ENCODE measurements at places on chromosomes 3 and 15. TPM values are rescaled to one million over a fixed set of nuclear protein-coding genes. Genes with fewer than 3 reads are reported as not detected.

DNA sequence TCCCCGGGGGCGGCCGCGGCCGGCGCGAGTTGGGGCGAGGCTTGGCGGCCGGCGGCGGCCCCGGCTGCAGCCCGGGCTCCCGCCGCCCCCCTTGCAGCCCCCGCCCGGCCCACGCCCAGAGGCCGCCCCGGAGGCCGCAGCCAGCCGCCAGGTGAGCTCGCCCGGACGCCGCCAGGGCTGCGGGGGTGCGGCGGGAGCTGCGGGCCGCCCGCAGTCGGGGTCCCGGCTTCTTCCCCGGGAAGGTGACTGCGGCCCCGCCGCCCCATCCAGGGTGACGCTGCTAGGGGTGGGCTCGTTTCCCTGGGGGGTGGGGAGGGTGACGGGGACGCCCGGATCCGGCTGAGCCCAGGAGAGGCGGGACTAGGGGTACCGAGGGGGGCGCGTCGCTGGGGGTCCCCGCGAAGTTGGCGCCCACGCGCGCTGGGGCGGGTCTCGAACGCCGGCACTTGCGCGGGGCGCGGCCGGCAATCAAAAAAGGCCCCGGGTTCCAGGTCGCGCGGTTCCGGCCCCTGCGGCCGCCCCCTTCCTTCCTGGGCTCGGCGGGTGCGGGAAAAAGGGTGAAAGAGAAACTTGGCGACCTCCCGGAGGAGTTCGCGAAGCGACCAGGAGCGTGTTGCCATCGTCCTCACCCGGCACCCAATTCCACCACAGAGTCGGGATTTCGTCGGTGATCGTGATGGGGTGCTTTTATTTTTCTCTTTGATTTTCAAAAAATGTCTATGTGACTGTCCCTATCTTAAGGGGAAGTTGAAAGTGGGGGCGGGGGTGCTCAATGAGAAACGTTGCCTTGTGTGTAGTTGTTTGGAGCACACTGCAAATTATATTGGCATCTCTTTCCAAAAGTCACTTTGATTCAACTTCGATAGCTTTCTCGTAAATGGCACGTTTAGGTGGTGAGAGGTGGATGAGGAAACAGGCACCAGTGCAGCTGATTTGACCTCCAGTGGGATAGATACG, 619 bp downstream of the ATXN7 start:
- peak overlapping the region; percentile 97 for H3K4me3 ChIP-seq
- peak overlapping the region; percentile 88 for H3K27ac ChIP-seq
- H3K36me3 ChIP-seq = peaks cover 19% of the 10 kb centered on the region
- peaks cover 37% of the 10 kb centered on the region for H3K4me1 ChIP-seq

- H3K27ac ChIP-seq = peak overlapping the region; percentile 87
- H3K4me3 ChIP-seq = peak overlapping the region; percentile 98
- no peaks in the 10 kb centered on the region for H3K27me3 ChIP-seq
Measured at GRCh38 chr3:136860541-136860940, 1.5 kb upstream of the NCK1 start.

DNA sequence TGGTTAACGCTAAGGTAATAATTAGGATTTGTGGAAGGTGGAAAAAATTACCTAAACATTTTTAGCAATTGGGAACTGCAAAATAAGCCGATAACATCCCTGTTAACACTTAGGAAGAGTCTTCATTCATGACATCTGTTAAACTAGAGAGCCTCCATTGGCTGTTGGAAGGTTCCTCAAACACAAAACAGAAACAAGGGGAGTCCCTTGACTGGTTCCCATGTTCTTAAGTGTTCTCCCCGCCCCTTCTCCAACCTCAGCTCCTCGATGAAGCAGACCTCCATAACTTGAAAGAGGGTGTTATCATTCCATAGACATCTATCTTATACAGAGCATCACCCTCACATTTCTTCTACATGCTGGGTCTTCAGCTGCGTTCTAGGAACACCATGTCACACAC, 2.5 kb downstream of the SLC22A13 start:
- H3K4me1 ChIP-seq = peaks cover 11% of the 10 kb centered on the region
- no peaks in the 10 kb centered on the region for H3K27me3 ChIP-seq
- H3K36me3 ChIP-seq = peaks cover 10% of the 10 kb centered on the region
- H3K27ac ChIP-seq = no peak overlapping the region
- no peak overlapping the region for H3K4me3 ChIP-seq
- no peak for DNase-seq

The IL12A gene
- 3.6 TPM for total RNA-seq

DNA sequence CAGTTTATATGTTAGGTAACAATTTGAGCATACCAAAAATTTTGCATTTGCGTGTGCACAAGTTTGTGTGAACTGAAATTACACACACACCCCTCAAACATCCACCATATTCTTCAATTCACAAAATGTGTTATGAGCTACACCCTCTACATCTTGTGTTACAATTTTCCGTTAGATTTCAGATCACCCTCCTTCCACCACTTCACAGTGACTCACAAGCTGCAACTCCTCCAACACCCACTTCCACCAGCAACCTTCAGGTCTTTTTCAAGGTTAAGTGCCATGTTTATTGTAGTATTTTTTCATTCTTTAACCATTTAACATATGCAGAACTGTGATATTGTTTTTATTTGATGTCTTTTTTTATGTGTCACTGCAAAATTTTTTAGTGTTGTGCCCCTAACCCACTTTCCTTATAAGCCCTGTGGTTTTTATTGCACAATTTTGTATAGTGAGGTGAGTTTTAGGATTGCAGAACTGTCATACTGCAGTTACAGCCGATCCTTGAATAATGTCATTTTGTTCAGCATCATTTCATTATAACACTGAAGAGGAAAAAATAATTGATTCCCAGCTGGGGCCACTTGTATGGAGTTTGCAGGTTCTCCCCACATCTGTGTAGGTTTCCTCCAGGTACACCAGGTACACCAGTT, 148.9 kb downstream of the PLCL2 start:
- no peak overlapping the region for H3K27ac ChIP-seq
- H3K36me3 ChIP-seq = no peaks in the 10 kb centered on the region
- H3K4me1 ChIP-seq = peaks cover 18% of the 10 kb centered on the region
- DNase-seq = no peak

DNA sequence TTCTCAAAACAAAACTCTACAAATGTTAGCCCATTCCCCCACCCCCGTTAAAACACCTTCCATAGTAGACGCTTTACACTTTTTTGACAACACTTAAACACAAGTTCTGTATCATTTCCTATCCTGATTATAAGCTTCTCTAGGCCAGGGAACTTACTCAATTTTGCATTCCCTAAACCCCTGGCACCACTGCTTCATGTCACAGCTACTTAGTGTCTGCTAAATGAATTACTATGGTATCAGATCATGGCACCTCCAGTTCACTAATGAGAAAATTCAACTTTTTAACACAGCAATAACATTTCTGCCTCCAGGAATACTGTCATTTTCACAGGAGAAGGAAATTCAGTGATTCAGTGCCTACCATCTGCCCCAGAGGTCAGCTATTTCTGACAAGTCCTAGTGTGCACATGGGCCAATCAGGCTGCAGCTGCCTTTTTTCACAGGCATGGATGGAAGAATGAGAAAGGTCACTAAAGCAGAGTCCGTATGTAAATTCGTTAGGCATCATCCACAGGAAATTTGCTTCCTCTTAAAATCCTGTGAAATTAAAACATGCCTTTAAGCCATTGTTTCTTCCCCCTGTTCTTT, 18.5 kb downstream of the SFMBT1 start:
- peaks cover 20% of the 10 kb centered on the region for H3K4me1 ChIP-seq
- no peaks in the 10 kb centered on the region for H3K27me3 ChIP-seq
- DNase-seq = no peak

- H3K36me3 ChIP-seq = no peaks in the 10 kb centered on the region
- peaks cover 5% of the 10 kb centered on the region for H3K27me3 ChIP-seq
- no peak for DNase-seq
- no peak overlapping the region for H3K27ac ChIP-seq
- H3K4me1 ChIP-seq = peaks cover 22% of the 10 kb centered on the region
- H3K4me3 ChIP-seq = no peak overlapping the region
Measured at GRCh38 chr3:41363830-41364523, 164.7 kb downstream of the CTNNB1 start.

The BLM gene
- 2.2 TPM for total RNA-seq

The CP gene
- not detected for total RNA-seq

The TGM4 gene
- not detected for total RNA-seq

The MAPKBP1 gene
- 19.3 TPM for total RNA-seq

DNA sequence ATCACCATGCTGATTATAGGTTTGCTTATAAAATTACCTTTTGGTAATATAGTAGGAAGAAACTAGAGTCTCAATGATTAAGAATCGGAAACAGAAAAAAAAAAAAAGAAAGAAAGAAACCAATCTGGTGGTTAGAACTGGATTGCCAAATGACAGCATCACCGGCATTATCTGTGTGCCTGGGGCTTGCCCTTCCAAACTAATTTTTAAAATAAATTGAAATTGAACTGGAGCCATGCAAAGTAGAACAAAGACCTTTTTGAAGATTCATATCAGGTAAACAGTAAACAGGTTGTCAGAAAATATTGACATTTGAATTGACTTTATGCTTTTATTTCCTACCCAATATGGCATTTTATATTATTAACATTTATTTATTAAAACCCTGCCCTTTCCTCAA, 11.2 kb upstream of the CPB1 start:
- H3K27me3 ChIP-seq = peaks cover 5% of the 10 kb centered on the region
- no peak overlapping the region for H3K4me3 ChIP-seq
- DNase-seq = no peak
- no peaks in the 10 kb centered on the region for H3K4me1 ChIP-seq

The C3orf49 gene
- not detected for total RNA-seq

GRCh38 chr3:62233065-62233464, 140.3 kb downstream of the FEZF2 start:
- H3K27me3 ChIP-seq = no peaks in the 10 kb centered on the region
- no peak overlapping the region for H3K27ac ChIP-seq
- no peak overlapping the region for H3K4me3 ChIP-seq
- no peaks in the 10 kb centered on the region for H3K36me3 ChIP-seq

DNA sequence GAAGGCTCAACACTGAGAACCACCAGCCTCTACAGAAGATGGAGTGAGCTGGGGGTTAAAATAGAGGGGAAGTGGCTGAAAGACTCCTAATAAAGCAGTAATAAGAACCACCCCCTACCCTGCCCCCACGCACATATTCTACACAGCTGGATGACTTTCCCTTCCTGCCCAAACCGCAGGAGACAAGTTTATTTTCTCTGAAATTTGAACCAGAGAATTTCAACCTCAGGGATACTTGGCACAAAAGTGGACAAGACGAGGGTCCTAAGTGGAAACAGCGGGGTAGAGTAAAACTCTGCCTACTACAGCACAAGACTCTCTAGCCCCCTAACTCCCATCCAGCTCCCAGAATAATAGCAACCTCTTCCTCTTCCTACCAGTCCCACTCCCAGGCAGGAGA, 28.4 kb downstream of the USF3 start:
- H3K36me3 ChIP-seq = peaks cover 5% of the 10 kb centered on the region
- peaks cover 13% of the 10 kb centered on the region for H3K4me1 ChIP-seq
- DNase-seq = no peak
- H3K27ac ChIP-seq = no peak overlapping the region

The LMOD3 gene
- total RNA-seq = not detected

GRCh38 chr15:71080166-71080565, 35.1 kb upstream of the THSD4 start:
- DNase-seq = no peak
- H3K27me3 ChIP-seq = peaks cover 2% of the 10 kb centered on the region
- peaks cover 33% of the 10 kb centered on the region for H3K4me1 ChIP-seq
- H3K27ac ChIP-seq = peak overlapping the region; percentile 83
- H3K4me3 ChIP-seq = peak overlapping the region; percentile 45
- H3K36me3 ChIP-seq = peaks cover 7% of the 10 kb centered on the region

- H3K27me3 ChIP-seq = no peaks in the 10 kb centered on the region
- no peak overlapping the region for H3K27ac ChIP-seq
- DNase-seq = no peak
- peak overlapping the region; percentile 23 for H3K4me3 ChIP-seq
- H3K36me3 ChIP-seq = no peaks in the 10 kb centered on the region
Measured at GRCh38 chr3:187750006-187750512, 4.8 kb upstream of the BCL6 start.

The SLC28A1 gene
- total RNA-seq = not detected

- H3K36me3 ChIP-seq = no peaks in the 10 kb centered on the region
- H3K4me1 ChIP-seq = no peaks in the 10 kb centered on the region
- H3K27ac ChIP-seq = no peak overlapping the region
- no peaks in the 10 kb centered on the region for H3K27me3 ChIP-seq
Measured at GRCh38 chr3:20128358-20128757, 57.6 kb downstream of the SGO1 start.

DNA sequence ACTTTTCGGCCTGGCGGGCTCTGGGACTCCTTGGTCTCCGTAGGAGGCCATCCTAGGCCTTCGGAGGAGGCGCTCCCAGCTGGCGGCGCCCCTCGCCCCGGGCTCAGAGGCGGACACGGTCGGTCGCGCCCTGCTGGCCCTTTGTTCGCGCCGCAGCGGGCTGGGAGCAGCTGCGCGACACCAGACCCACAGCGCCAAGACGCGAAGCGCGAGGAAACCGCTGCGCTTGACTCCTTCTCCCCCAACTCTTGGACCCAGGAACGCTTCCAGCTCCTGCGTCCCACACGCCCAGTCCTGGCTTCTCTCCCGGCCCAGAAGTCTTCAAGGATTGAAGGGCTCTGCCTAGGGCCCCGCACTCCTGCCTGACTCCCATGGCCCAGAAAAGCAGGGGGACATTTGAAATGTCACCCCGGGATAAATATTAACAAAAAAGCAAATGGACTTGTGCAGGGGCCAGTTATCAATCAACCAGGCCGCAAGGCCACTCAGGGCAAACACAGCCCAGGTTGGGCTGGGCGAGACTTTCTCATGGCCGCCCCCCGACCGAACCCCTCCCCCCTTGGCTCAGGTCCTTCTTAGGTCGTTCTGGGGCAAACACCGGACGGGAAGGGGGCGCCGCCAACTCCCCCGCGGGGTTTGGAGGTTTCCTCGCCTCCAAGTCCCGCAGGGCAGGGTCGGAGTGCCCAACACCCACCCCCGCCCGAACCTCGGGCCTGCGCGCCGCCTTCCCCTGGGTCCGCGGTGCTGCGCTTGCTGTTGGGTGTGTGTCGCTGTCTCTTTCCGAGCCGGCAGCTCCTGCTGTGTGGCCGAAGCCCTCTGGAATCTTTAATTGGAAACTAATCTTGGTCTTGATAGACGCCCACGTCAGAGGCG, 5.1 kb downstream of the ONECUT1 start:
- peaks cover 72% of the 10 kb centered on the region for H3K27me3 ChIP-seq
- no peak overlapping the region for H3K4me3 ChIP-seq
- peaks cover 7% of the 10 kb centered on the region for H3K4me1 ChIP-seq
- no peak for DNase-seq
- H3K27ac ChIP-seq = no peak overlapping the region

DNA sequence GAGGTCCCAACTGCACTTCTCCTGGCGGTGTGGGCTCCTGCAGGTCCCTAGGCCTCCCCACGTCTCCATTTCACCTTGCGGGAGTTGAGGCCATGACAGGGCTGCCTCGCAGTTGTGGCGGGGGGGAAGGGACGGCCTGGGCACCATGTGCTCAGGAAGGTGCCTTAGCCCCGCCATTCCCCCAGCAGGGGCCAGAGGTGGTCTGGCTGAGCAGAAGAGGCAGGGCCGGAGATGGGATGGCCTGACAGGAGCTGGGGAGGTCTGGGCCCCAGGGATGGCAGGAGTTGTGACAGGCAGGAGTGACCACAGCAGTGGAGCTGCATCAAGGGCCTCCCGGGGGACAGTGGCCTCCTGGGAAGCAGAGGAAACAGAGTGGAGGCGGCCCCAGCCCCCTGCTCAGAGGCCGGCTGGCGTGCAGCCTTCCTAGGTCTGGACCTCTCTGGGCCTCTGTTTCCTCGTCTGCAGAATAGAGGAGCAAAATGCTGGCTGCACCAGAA, 18.7 kb upstream of the KLF15 start:
- no peaks in the 10 kb centered on the region for H3K36me3 ChIP-seq
- no peak for DNase-seq
- no peak overlapping the region for H3K4me3 ChIP-seq
